Mesenteric fat pad (tissue), 1 donor: ENCODE measurements at places on chromosomes 4 and X. TPM values are rescaled to one million over a fixed set of nuclear protein-coding genes. Genes with fewer than 3 reads are reported as not detected.

DCX gene
- total RNA-seq: not detected

ADAM29 gene
- total RNA-seq: not detected

SMR3B gene
- total RNA-seq: not detected

ARX gene
- total RNA-seq: not detected

SFRP2 gene
- total RNA-seq: 38.2 TPM

KLF8 gene
- total RNA-seq: 22.2 TPM

GLRA3 gene
- not detected for total RNA-seq

SHOX gene
- 0.10 TPM for total RNA-seq

ADGRG2 gene
- total RNA-seq: 7.1 TPM

TLL1 gene
- 7.2 TPM for total RNA-seq

VEGFD gene
- 8.2 TPM for total RNA-seq

VAMP7 gene
- total RNA-seq: 35.7 TPM

ARHGEF6 gene
- total RNA-seq: 84.1 TPM

LIMCH1 gene
- 113 TPM for total RNA-seq

DNA sequence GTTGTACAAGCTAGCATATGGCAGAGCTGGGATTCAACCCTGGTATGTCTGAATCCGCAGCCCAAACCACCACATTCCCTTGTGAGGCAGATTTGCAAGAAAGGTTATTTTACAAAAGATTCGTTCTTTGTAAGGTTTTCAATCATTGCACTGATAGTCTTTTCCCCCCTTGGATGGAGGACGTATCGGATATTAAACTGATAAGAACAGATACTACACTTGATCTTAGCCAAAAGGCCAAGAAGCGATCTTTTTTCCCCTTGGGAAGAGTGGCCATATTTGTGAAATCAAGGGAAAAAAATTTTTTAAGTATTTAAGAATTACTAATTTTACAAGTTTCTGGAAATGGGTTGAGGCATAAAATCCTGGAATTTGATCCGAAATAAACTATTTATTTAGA lies 34.4 kb upstream of the MSMO1 start:
- no peak for DNase-seq

DNA sequence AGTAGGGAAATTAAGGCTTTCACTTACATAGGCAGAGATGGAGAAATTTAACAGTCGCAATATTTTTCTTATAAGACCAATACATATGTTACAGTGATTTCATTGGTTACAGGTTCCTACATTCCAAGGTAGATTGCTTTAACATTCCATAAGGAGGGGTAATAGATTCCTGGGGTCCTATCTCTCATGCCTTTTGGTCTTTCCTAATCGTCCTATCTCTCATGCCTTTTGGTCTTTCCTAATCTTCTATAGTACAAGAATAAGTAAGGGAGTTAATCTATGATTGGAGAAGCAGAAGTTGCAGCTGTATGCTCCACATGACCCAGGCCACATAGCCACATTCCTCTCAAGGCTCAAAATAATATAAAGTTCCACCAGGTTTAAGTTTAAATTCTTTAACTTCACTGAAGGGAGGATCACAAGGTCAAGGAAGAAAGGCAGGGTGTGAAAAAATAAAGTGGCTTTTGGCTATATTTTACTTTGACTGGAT lies 285.0 kb upstream of the BOD1L1 start:
- no peak for DNase-seq

GRCh38 chr4:110926841-110927400 lies 304.0 kb upstream of the PITX2 start:
- DNase-seq: no peak

- no peak for DNase-seq
These were observed 1312.0 kb downstream of the PCDH7 start for GRCh38 chr4:32032136-32032672.

DNA sequence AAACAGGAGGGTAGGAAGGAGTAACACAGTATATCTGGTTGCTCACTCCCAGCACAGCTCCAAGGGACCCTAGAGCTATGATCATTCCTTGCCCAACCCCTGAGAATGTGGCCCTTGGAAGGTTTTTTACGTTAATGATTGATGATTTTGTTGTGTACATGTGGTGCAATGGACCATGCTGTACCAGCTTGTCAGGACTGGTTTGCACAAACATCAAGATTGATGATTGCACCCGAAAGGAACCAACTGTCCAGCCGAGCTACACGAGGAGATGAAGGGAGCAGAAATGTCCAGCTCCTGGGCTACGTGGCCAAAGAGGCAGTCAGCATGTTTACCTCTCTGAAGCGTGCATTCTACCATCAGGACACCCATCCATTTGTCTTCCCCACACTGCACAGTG lies 83.2 kb upstream of the USP9X start:
- DNase-seq: no peak

- no peak for DNase-seq
These were observed 51.3 kb upstream of the LEF1 start for GRCh38 chr4:108219998-108220397.

DNA sequence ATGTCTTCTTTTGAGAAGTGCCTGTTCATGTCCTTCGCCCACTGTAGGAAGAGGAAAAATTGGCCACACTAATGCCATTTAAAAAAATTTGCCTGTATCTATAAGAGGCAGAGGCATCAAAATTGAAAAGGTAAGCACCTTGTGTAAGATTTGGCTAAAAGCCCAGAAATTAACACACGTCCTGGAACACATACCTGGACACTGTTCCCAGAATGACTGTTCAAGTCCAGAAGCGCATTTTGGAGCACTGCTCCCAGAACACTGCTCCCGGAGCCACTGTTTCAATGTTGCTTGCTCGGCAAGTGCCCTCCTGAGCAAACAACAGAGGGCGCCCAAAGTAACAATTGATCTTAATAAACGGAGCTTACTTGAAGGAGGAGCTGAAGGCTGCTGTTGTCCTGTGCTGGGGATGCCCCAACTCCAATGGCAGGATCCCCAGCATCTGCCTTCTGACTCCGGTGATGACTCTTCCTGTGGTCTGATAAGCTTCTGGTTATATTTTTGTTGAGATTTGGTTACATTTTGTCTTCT lies 1958.6 kb downstream of the C4orf33 start:
- DNase-seq: no peak

DNA sequence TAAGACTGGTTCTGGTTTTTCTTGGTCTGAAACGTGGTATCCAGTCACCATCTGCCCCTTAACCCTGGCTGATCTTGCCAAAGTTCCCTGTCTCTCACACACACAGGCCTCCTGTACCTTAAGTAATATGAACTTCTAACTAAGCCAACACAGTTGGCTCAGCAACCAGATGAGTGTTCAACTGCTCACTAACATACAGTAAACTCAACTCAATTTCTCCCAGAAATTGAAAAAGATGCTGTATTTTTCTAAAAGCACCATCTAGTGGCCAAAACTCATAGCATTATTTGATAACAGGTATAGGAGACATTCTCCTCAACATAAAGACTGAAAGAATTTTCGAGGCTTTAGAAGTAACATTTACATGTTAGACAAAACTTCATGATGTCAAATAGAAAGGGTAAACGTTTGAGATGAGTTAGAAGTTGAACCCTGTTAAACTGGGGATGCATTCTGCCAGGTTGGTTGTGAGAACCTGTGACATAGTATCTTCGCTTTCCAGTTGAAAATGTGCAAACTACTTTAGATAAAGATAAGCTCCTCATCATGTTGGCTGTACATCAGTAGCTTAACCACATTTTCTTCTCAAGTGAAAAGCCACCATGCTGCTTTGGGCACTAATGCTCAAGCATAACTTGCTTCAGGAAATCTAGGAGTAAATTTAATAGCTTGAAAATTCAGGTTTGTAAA lies 31.2 kb downstream of the CCNI start:
- no peak for DNase-seq

DNA sequence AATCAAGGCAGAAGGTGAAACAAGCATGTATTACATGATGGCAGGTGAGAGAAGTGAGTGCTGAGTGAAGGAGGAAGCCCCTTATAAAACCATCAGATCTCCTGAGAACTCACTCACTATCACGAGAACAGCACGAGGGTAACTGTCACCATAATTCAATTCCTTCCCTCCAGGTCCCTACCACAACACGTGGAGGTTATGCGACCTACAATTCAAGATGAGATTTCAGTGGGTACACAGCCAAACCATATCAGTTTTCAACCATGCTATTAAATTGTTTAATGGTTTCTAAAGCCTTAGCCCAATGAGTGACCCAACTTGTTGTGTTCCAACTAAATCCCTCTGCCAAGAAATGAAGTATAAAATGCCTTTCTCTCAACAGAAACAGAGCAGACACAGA lies 519.8 kb downstream of the GBA3 start:
- DNase-seq: no peak

DNA sequence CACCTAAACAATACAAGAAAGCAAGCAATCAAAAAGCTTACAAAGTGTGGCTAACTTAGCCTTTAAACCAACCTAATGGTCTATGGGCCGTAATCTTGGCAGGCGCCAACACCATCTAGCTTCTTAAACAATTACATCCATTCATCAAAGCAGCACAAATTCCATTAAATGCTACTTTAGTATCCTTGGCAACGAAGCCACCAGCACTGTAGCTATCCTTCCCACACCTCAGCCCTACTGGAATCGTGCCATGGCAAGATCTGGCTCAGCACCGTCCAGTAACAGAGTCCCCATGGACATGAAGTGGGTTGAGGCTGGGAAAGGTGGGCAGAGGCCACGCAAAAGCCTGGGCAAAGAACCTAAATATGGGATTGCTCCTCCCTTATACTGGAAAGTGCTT lies 91.6 kb upstream of the MAP3K15 start:
- DNase-seq: no peak

- DNase-seq: no peak
These were observed 614.6 kb upstream of the CPEB2 start for GRCh38 chr4:14387647-14388046.

- no peak for DNase-seq
These were observed 6.2 kb upstream of the AFAP1 start for GRCh38 chr4:7945709-7946380.

GRCh38 chr4:157824021-157824420 lies 348.8 kb downstream of the GASK1B start:
- DNase-seq: no peak

DNA sequence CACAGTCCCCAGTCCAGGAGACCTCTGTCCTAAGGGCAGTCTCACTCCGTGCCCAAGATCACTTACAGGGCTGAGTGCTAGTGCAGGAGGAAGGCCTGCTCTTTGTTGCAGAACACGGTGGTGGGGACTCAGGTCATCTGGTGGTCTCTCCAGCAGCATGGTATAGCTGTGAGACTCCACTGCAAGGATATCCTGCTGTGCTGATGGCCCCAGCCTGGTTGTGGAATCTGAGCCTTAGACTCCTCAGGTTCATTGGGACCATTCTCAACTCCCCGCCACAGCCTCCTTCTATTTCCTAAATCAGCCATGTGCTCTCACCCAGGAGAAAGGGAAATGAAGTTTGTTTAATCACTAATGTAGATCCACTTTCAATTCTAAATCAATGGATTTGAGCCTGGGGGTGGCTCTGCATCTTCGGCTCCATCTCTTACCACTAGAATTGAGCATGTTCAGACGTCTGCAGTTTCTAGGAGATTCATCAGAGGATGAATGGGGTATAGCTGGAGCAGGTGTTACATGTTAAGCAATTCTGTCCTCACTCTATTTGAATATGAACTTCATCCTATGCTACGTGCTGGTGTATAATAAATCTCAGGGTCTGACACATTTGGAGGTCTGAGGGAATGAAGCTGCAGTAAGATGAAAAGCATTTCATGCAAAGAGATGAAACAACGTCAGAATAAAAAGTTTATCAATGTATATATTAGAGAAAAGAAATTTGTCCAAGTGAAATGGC lies 189.2 kb downstream of the MGST2 start:
- no peak for DNase-seq

DNA sequence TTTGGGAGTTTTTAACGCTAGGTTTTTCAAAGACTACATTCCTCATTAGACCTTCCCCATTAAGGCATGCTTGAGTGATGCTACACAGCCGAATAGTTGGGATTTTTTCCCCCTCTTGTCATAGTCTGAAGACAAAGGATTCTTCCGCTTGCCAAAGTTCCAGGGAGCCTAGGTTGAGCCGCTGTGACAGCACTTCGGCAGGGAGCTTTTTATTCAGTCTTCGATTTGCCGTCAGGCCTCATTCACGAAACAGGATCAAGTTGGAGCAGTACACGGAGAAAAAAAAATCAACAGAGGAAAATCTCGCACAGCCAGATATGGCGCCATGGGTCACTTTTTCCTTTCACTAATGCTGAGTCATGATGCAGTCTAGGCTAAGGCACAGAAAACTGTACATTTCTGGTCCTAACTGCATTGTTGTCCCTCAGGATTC lies 24.3 kb downstream of the SHROOM3 start:
- no peak for DNase-seq

- no peak for DNase-seq
These were observed 7.9 kb upstream of the KLHL8 start for GRCh38 chr4:87228262-87228860.

- no peak for DNase-seq
These were observed 100.2 kb upstream of the IL13RA1 start for GRCh38 chrX:118627084-118627758.

GRCh38 chrX:65841263-65841662 lies 173.8 kb downstream of the MSN start:
- DNase-seq: no peak

GRCh38 chrX:17098516-17099247 lies 152.2 kb downstream of the REPS2 start:
- no peak for DNase-seq

DNA sequence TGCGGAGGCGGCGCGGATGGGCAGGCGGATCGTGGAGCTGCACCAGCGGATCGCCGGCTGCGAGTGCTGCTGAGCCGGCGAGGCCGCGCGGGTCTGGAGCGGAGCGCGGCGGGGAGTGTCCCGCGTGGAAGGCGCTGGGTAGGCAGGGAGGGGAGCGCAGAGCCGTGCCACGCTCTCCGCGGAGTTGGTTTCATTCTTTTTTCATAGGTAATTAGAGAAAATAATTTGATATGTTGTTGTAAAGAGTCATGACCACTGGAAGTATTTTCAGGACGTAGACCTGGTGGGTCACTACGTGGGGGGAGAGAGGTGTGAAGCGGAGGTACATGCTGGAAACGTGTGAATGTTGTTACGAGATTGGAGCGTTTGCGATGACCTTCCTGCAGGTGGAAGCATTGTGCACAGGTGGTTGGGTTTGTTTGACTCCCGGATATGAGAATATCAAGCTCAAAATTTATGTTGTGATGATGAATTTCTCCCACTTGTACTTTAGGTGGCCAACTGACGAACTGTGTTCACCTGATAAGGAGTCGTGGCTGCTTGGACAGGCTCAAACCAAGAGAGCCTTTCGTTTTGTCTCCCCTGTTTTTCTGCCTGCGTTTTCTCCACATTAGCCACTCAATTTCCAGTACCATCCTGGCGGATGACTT lies 19.1 kb upstream of the S100P start:
- no peak for DNase-seq

- DNase-seq: no peak
These were observed 27.0 kb upstream of the MCF2 start for GRCh38 chrX:139734996-139735395.

DNA sequence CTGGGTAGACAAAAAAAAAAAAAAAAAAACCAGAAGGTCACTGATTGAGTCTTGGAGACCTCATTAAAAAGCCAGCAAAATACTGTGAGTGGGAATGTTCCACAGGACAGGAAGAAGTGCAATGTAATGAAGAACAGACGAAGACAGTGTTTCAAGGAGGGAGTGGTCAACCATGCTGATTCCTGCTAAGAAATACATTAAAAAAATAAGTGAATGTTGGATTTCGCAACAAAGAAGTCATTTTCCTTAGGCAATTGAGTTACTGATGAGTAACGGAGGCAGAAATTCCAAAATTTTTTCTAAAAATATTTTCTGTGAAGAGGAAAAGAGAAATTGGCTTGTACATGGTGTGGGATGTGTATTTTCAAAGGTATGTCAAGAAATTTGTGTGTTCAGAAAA lies 94.3 kb upstream of the FAM47B start:
- DNase-seq: no peak

- DNase-seq: no peak
These were observed 45.8 kb upstream of the TMEM131L start for GRCh38 chr4:153420361-153420760.

GRCh38 chr4:122073615-122074014 lies 78.5 kb upstream of the BLTP1 start:
- DNase-seq: no peak
